ENCODE measurements at places on chromosomes 6 and 20.

GRCh38 chr6:43673444-43674084 is 14.0 kb downstream of the MRPS18A start:
- DNase-seq: no peak

- DNase-seq: no peak
Measured at GRCh38 chr6:166554316-166554715, 32.2 kb downstream of the RAMACL start.

GRCh38 chr6:157089851-157090250 is 233.5 kb downstream of the TMEM242 start:
- no peak for DNase-seq

GRCh38 chr20:60123096-60123495 is 164.9 kb downstream of the CDH26 start:
- no peak for DNase-seq

GRCh38 chr6:42337985-42338743 is 113.6 kb downstream of the TRERF1 start:
- no peak for DNase-seq

DNA sequence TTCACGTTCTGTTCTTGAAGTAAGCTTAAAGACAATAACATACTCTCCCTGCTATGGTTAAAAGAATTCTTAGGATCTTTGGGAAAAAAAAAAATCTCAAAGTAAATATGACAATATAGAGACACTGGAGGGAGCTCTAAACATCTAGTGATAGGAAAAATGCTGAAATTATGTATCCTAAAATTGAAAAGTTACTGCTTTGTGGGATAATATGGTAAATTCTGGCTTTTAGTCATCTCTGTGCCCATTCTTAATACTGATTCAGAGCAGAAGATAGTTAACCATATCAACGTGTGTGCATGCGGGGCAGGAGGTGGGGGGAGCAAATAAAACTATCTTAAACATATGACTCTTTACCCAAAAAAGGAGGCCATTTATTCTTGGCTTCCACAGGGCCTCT is 165.4 kb downstream of the GMPR start:
- DNase-seq: no peak

GRCh38 chr20:2871661-2872458 is 1.4 kb upstream of the PTPRA start:
- DNase-seq: no peak

DNA sequence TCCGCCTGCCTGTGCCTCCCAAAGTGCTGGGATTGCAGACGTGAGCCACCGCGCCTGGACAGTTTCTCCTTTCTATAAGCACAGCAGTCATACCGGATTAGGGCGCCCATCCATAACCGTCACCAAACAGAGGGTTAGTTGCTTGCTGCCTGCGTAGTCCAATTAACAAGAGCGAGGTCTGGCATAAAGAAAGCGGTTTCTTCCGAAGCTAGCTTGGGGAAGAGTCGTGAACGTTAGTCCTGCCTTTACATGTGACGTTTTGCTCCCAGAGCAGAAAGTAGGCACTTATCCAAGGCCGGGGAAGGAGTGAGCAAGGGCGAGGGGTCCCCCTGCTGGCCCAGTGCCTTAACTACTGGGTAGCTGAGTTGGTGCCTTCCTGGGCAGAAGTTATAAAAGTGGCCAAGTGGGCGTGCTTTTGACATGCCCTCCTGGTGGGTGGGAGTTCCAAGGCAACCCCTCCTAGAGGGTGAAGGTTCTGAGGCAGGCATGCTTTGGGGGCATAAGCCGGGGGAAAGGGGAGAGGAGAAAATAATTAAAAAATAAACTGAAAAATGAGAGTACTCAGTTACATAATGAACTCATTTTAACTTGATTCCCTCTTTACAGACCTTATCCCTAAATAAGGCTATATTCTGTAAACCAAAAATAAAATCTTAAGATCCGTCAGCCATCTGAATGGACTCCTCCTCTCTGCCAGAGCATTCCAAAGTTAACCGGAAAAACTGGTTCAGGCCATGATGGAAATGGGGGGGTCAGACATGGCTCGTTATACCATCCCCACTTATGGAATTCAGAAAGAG is 88.0 kb downstream of the FAM217A start:
- peak; percentile 68 for DNase-seq

DNA sequence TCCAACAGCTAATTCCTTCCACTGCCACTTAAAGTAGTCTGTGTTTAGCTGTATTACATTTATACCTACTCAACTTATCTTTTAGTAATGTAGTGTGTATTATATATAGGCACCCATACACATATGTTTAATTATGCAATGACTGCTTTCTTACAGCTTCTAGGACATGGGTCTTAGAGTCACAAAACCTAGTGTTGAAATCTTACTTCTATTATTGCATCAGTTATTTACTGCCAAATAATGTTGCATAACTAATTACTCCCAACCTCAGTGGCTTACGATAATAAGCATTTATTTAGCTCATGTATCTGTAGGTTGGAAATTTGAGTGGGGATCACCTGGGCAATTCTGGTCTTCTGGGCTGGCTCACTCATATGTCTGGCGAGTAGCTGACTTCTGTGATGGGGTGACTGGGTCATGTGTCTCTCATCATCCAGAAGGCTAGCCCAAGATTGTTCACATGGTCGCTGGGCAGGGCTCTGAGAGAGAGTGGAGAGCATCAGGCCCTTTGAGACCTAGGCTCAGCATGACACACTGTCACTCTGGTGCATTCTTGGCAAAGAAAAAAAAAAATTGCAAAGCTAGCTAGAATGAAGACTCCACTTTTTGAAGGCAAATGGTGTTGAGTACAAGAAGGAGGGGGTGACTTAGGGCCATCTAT is 187.0 kb downstream of the PLCB1 start:
- DNase-seq: no peak

DNA sequence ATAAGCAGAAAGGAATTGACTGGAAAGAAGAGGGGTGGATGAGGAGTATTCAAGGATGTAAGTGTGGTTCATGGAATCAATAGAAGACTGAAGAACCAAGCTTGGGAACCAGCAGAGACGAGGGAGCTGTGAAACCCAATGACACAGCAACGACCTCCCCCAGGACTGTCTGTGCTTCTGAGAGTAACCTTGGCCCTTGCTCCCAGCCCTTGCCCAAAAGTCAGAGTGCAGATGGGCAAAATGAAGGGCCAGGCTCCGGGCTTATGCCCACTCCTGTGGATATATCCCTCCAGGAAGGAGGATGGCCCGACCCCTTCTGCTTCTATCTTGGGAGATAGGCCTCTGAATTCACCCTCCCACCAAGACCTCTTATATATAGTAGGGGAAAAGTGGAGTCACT is 24.9 kb downstream of the FAM50B start:
- DNase-seq: no peak

DNA sequence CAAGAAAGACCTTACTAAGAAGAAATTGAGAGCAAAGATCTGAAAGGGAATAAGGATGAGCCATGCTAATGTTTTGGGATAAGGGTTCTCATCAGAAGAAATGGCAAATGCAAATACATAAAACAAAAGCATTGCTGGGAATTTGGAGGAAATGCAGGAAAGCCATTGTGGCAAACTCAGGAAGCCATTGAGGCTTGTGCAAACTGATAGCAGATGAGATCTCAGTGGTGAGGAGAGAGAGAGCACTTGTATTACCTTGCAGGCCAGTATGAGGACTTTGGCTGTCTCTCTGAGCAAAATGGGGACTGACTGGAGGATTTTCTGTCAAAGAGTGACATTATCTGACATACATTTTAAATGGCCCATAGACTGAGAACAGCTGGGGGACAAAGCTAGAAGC is 103.0 kb downstream of the ADGRB3 start:
- DNase-seq: no peak

DNA sequence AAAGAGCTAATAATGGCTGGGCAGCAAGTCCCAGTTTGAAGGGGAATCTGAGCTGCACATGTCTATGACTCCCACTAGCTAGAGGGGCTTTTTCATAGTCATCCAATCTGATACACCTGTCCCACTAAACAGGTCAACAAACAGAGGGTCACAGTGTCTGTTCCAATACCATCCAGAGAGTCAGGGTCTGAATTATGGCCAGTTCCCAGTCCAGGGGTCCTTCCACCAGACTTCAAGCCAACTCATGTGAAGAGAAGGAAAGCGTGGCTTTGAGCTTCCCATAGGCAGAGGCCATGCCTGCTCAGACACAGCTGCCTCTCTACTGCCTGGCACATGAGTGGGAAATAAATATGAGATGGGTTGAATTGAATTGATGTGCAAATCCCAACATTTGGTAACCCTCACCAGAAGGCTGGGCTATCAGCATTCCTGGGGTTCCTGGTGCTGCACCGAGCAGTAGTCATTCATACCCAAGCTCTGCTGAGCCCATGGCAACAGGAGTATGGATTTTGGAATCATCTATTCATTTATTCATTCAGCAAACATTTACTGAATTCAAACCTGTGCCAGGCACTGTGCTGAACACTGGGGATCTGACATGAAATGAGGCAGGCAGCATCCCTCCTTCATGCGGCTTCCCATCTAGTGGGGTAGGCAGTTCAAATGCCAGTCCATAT is 17.2 kb downstream of the TP53RK start:
- DNase-seq: no peak

DNA sequence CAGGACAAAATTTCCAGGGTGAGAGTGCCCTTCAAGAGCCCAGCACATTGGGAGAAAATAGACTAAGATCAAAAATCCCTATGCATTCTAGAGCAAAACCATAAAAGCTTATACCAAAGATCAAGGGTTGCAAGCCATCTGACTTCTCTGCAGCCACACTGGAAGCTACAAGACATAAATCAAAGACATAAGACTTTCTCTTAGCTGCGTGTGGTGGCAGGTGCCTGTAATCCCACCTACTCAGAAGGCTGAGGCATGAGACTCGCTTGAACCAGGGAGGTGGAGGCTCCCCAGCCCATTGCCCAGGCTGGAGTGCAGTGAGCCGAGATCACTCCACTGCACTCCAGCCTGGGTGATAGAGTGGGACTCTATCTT is 91.9 kb upstream of the NXT1 start:
- no peak for DNase-seq

- DNase-seq: no peak
Measured at GRCh38 chr20:8089668-8090067, 42.4 kb upstream of the PLCB1 start.

- no peak for DNase-seq
Measured at GRCh38 chr6:37725957-37726356, 28.3 kb upstream of the MDGA1 start.

DNA sequence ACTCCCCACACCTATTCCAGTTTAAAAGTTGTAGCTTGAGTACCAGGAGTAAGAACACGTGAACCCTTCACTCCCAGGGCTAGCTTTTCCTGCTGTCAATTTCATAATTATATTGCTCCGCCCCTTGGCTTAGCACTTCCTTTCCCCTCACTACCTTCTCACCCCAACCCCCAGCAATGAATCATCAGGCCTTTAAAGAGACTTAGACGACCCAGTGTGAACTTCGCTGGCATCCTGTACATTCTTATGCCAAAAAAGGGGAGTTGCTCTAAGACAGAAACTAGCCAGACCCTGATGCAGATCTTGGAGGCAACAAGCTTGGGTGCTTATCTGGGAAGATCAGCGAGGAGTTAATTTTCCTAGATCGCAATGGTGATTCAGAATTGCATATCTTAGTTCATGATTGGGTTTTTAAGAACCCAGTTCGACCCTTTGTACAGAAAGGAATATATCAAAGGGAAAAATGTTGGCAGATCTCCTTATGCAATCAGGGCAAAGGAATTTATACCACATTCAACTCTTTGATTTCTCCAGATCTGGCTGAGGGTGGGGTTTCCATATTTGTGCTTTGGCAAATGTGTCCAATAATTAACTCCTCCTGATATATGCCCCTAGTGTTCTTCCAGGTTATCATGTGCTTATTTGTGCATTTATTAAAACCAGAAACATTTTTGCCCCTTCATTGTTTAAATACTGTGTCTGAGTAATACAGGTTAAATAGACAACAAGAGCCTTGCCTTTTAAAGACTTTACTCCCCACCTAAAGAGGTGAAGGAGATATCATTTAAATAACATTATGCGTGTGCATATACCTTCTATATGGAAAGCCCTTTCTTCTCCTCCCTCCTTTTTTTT is 8.1 kb upstream of the ATXN1 start:
- DNase-seq: no peak

DNA sequence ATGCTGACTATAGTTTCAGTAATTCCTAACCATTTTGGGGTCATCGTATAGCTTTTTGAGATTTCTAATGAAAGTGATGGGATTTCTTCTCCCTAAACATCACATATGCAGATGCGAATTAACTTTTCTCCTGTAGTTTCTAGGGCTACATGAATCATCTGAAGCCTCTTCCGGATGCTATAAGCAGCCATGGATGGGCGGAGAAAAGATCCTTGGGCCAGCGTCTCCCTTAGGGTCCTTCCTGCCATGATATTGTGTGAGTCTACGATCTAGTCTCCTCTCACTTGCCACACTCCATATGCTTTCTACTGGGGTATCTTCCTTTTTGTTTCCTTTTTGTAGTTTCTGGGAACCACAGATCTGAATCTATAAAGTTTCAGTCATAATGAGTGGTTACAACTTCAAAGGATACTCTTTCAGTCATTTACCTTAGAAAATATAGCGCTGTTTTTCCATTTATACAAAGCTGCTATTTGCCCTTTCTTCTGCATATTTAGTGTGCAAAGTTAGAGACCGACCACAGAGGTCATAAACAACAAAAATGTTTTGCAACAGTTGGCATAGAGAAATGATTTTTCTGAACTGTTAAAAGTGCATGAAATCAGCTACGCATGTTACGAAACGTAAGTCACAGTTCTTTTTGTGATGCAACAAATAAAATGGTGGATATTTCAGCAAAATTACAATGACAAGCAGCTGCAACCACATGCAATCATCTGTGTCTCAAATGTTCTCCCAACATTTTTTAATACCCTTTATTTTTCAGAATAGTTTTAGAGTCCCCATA is 396.2 kb upstream of the SLC35B3 start:
- no peak for DNase-seq

- DNase-seq: no peak
Measured at GRCh38 chr6:16311763-16312162, 73.4 kb downstream of the GMPR start.

GRCh38 chr6:6816716-6817115 is 228.2 kb downstream of the LY86 start:
- no peak for DNase-seq

DNA sequence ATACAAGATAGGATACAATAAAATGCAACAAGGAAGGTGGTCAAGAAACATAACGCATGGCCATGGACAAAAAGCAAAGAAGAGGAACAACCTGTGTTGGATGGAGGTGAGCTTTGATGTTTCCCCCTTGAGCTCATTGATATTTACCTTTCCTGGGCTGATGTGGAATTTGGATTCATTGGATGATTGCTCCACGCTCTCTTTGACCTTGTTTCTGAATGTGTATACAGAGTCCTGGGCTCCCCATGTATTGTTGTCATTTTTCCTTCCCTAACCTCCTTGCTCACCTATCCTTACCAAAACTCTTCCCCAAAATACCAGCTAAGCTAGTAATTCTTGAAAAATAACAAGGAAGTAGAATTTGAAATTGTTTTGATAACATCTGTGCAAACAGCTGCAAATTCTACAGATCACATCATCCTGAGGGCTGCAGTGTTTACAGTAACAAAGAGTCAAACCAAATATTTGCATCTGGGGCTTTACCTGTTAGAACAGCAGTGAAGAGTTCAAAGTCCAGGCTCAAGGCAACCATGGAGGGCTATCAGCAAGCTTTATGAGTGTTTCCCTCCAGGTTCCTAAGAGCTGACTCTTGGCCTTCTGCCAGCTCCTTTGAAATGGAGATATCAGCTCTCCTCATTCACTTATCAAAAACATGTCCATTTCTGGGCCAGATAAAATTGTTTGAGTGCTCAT is 214.3 kb upstream of the MARCKS start:
- peak; percentile 76 for DNase-seq
